Motor neuron (in vitro differentiated cells): ENCODE measurements at places on chromosomes 13 and 19. TPM values are rescaled to one million over a fixed set of nuclear protein-coding genes. Genes with fewer than 3 reads are reported as not detected.

The CEACAM16 gene
- total RNA-seq: not detected in 2 replicates

The LILRB3 gene
- 0.25 and 0.33 TPM in 2 replicates for total RNA-seq

The IGFL3 gene
- not detected in 2 replicates for total RNA-seq

The ATP8B3 gene
- 2.3 and 4.1 TPM in 2 replicates for total RNA-seq

The ZNF784 gene
- total RNA-seq: 3.9 and 4.1 TPM in 2 replicates

The ESD gene
- total RNA-seq: 178 and 184 TPM in 2 replicates

The STX10 gene
- total RNA-seq: 27.4 and 27.7 TPM in 2 replicates

The ZNF442 gene
- 11.3 and 12.9 TPM in 2 replicates for total RNA-seq

The KRTDAP gene
- total RNA-seq: not detected in 2 replicates

The TUBB4A gene
- total RNA-seq: 32.4 and 32.5 TPM in 2 replicates

The CGB7 gene
- 0.17 and 0.23 TPM in 2 replicates for total RNA-seq

The NTF4 gene
- 0.85 TPM in 1 of 2 replicates, not detected in the other for total RNA-seq

The KIR2DL1 gene
- total RNA-seq: 0.77 TPM in 1 of 2 replicates, not detected in the other

The F7 gene
- 0.31 and 0.68 TPM in 2 replicates for total RNA-seq

The AMH gene
- 0.36 and 0.59 TPM in 2 replicates for total RNA-seq

The JAK3 gene
- total RNA-seq: 8.6 and 9.8 TPM in 2 replicates

The ETFB gene
- 107 and 109 TPM in 2 replicates for total RNA-seq

The PCDH17 gene
- 0.25 and 0.32 TPM in 2 replicates for total RNA-seq

The SLC25A41 gene
- total RNA-seq: 0.41 and 0.48 TPM in 2 replicates
